Fibroblast of the aortic adventitia (primary cell): ENCODE measurements at places on chromosomes 2 and 18.

DNA sequence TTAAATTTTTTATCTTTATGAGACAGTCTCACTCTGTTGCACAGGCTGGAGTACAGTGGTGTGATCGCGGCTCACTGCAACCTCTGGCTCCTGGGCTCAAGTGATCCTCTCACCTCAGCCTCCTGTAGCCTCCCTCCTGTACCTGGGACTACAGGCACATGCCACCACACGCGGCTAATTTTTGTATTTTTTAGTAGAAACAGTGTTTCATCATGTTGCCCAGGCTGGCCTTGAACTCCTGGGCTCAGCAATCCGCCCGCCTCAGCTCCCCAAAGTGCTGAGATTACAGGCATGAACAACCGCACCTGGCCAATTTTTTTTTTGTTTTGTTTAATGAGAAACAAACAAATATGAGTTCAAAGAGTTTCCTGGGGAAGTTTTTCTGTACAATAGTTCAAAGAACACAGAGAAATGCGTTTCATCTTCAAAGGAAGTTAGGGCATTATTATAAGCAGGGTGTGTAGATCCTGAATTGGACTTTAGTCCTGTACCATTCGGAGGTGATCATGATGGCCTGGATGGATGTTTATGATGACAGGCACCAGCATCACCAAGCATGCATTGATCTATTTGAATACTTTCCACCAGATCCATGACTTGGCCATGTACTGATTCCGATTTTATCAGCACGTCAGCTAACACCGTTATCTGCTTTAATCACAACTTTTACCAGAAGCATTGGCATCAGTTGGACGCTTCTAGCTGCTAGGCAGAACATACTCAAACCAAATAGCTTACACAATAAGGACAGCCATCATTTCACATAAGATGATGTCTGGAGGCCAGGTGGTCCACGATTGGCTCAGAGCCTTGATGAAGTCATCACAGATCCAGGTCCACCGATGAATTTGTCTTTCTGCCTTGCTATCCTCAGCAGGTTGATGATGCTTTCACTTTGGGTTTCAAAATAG is 28.9 kb downstream of the TCF23 start:
- no peak for DNase-seq

GRCh38 chr18:713135-713490 is 683 bp upstream of the ENOSF1 start:
- no peak for DNase-seq

- DNase-seq = no peak
Observed at GRCh38 chr2:134153294-134153880, 100.5 kb upstream of the MGAT5 start.

GRCh38 chr18:37861981-37862380 is 296.4 kb upstream of the CELF4 start:
- DNase-seq = no peak

DNA sequence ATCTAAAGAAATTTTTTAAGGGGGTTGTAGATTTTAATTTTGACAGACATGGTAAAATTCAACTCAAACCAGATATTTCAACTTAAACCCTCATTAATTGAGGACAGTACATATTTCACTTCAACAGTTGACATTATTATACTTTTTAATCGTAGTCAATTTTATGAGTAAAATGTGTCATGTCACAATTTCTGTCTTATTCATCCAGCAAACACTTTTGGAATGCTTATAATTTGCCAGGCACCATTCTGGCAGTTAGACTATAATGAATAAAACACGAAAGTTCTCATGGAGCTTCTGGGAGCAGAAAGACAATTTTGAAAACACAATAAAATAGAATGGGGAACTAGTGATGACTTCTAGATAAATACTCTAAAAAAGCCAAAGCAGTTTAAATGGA is 1094.8 kb downstream of the SUCLG1 start:
- no peak for DNase-seq

GRCh38 chr18:73118121-73118816 is 250.5 kb upstream of the NETO1 start:
- DNase-seq = peak; percentile 34

GRCh38 chr2:128178650-128179460 is 87.9 kb downstream of the UGGT1 start:
- DNase-seq = peak; percentile 83

- no peak for DNase-seq
Observed at GRCh38 chr2:98078701-98079100, 8.3 kb upstream of the VWA3B start.

DNA sequence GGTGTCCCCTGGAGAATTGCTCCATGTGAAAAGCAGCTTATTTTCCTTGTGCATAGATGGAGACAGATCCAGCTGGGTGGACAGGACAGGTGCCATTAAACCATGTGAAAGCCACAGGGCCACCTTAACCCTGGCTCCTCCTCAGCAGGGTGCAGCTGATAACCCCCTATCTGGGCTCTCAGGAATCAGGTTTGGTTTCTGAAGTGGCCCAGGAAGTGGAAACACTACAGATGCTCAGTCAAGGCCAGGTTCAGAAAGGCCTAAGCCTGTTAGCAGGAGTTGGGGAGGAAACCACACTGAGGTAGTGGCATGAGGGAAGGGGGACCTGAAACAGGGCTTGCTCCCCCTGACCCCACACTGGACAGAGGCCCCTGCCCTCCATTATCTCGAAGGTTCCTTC is 217.0 kb downstream of the SPP2 start:
- no peak for DNase-seq
